ENCODE measurements at places on chromosomes 11 and 22.

DNA sequence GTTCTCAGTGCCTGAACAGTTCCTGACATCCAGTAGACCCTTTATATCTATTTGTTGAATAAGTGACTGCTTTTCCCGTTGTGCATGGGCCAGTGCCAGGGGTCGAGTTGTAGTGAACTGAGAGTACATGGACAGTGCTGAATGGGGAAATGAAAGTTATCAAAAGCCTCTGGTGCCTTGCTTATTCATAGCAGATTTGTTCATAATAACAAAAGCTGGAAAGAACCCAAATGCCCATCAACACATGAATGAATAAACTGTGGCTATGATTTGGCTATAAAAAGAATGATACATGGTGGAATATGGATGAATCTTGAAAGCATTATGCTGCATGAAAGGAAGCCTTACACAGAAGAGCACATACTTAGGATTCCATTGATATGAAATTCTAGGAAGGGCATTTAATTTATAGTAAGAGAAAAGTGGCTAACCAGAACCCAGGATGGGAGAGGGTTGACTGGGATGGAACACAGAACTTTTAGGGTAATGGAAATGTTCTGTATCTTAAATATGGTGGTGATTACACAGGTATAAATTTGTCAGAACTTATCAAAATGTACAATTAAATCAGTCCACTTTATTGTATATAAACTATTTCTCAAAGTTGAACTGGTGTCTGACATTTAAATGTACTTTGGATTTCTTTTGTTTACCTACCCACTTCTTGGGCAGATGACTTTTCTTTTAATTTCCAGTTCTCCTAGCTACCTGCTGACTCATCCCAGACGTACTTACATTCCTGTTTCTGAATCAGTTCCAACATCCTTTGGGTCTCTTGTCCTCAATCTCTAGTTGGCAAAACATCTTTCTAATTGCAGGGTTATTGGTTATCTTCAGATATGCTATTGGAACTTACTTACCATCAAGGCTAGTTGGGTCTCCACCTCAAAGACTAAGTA lies 42.8 kb downstream of the PACS1 start:
- peak; percentile 65 for DNase-seq

GRCh38 chr11:79174045-79175008 lies 266.5 kb downstream of the TENM4 start:
- DNase-seq = no peak

- DNase-seq = peak; percentile 34
Measured at GRCh38 chr11:113722934-113723333, 16.8 kb upstream of the TMPRSS5 start.

DNA sequence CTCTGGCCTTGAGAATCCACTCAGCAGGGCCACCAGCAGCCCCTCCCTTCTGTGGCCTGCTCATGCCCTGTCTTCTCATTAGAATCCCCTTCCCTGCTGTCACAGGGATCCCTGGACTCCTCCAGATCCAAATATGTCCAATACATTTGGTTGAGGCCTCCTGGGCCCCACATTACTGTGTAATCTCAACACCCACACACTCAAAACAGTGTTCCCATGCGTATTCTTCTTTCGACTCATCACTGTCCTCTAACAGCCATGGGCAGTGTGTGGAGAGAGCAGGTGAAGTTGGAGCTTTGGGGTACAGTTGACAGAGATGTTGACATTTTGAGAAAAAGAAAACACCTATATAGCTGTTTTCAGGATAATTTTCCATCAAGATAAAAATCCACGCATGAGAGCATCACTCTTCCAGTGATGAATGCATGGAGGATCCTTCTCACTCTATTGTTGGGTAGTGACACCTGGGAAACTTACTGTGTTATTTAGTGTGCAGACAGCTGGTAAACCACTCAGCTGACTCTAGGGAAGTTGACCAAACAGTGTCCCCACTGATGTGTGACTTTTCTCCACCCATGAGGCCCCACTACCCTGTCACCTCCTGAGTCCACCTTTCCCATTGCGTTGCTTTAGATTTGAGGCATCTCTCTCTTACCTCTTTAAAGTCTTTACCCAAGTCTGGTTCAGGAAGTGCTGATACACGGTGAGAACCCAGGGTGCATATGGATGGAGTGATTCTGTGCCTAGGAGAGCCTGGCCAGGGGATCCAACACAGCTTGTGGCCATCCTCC lies 28.7 kb upstream of the VPREB1 start:
- no peak for DNase-seq

All from hepatocyte (in vitro differentiated cells).